Effector CD4-positive, alpha-beta T cell (primary cell): ENCODE measurements at places on chromosomes 3 and 15.

- DNase-seq: no peak
These were observed 2.5 kb downstream of the CCDC80 start for GRCh38 chr3:112638327-112639020.

GRCh38 chr3:102791641-102792589 is 357.1 kb downstream of the ZPLD1 start:
- DNase-seq: no peak

GRCh38 chr3:35685153-35685552 is 45.8 kb downstream of the ARPP21 start:
- no peak for DNase-seq

DNA sequence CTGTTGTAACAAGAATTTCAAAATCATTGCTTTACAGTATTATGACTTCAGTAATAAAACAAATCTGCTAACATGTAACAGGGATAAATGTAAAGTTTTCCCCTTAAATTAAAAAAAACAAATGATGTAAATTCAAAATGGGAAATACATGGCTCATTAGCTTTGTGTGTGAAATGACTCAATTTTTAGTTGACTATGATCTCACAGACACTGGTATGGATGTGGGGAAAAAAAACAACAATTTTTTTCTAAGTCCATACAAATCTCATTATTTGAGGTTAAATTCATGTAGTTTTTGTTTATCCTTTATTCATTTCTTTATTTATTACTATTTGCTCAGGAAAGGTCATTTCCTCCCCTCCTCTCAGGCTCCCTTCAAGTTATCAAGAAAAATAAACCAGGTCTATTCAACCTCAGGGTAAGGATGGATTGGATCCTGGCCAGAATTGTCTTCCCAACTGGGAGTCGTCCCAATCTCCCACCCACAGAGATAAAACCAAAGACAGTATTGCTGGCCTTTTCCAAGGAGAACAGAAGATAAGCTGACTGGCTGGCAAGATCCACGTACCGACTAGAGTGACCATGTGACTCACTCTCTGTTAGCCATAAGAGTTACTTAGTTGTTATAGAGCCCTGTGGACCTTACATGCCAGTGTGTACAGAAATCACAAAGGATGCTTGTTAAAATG is 373.3 kb downstream of the GAP43 start:
- no peak for DNase-seq

GRCh38 chr3:186362988-186363387 is 954 bp upstream of the DGKG start:
- DNase-seq: no peak

DNA sequence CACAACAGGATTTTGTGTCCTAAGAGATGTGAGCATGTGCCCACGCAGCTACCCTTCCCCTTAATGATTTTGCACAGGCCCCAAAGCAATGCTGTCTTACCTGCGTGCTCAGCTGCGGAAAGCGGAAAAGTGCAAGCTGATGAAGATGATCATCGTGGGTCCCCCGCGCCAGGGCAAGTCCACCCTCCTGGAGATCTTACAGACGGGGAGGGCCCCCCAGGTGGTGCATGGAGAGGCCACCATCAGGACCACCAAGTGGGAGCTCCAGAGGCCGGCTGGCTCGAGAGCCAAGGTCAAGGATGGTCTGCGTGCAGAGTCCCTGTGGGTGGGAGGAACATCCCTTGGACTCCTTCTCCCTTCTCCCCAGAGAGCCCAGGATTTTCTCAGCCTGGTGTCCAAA is 103.1 kb downstream of the LRRK1 start:
- no peak for DNase-seq
